ENCODE measurements at places on chromosomes 2 and 18.
A peak's percentile ranks its signal among the peaks of the same experiment; 100 is the strongest.

GRCh38 chr2:223956300-223956699 lies 963 bp upstream of the MRPL44 start:
- DNase-seq, result no peak

GRCh38 chr18:22643731-22644130 lies 226.0 kb upstream of the CTAGE1 start:
- no peak for DNase-seq

- DNase-seq, result no peak
Observed at GRCh38 chr2:150166313-150167051, 321.0 kb downstream of the RND3 start.

DNA sequence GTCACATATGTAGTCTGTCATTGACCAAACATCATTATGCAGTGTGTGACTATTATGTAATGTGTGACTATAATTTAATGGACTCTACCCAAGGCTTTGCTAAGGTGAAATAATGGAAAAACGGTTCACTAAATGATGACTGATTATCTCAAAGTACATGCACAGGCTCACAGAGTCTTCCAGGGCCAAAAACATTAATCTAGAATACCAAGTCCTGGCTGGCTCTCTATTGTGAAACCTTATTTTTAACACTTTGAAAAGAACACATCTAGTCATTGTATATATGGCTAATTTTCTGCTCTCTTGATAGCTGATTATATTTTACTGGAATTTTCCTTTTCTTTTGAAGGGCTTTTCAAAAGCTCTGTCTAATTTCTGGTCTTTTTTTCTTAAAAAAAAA lies 102.9 kb upstream of the THUMPD2 start:
- no peak for DNase-seq

GRCh38 chr2:37582481-37583220 lies 88.8 kb downstream of the CDC42EP3 start:
- DNase-seq, result no peak

GRCh38 chr2:191567206-191567605 lies 110.7 kb upstream of the NABP1 start:
- DNase-seq, result no peak

GRCh38 chr2:167388901-167389300 lies 500.6 kb downstream of the XIRP2 start:
- DNase-seq, result no peak

- DNase-seq, result no peak
Observed at GRCh38 chr2:182509216-182509615, 82.4 kb upstream of the PDE1A start.

- DNase-seq, result no peak
Observed at GRCh38 chr18:31512203-31512764, 14.3 kb downstream of the DSG2 start.

GRCh38 chr2:144937910-144938709 lies 418.2 kb upstream of the ZEB2 start:
- DNase-seq, result no peak

GRCh38 chr2:208441951-208442350 lies 35.4 kb downstream of the PTH2R start:
- DNase-seq, result no peak

GRCh38 chr2:220966636-220967035 lies 605.5 kb downstream of the EPHA4 start:
- DNase-seq, result no peak

- no peak for DNase-seq
Observed at GRCh38 chr2:173087214-173087581, 11.6 kb downstream of the MAP3K20 start.

GRCh38 chr2:221270806-221271205 lies 301.3 kb downstream of the EPHA4 start:
- DNase-seq, result no peak

- no peak for DNase-seq
Observed at GRCh38 chr2:56127463-56128152, 56.2 kb upstream of the CCDC85A start.

DNA sequence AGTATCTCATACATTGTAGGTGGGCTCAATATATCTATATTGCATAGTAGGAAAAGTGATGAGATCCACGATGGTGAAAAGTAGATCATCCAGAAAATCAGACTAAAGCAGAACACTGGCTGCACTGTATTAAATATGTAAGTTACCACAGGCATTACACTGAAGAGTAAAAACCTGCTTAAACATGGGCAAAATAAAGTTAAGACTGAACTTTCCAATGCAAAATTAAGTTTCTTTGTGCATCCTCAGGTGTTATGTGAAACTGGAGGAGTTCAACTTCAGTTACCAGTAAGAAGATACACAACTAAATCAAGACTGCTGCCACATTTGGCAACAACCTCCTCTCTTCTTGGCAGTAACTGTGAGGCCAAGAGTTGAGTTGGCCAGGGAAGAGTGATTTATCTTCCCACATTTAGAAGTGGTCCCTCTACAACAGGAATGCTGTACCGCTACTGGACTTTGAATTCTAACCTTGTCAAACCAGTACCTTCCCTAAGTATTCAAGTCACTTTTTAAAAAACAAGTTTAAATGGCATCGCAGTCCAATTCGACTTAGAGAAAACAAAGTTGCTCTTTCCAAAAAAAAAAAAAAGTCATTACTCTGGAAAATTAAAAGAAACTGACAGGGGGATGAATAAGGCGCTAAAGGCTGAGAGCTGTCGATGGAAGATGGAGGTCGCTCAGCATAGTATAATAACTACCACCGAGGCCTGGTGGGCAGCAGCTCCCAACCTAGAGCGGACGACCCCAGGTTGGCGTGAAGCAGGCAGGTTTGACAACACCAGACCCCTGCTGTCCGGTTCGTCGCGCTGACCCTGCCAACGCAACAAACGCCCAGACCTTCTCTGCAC lies 1.1 kb downstream of the MAP4K3 start:
- DNase-seq, result no peak

DNA sequence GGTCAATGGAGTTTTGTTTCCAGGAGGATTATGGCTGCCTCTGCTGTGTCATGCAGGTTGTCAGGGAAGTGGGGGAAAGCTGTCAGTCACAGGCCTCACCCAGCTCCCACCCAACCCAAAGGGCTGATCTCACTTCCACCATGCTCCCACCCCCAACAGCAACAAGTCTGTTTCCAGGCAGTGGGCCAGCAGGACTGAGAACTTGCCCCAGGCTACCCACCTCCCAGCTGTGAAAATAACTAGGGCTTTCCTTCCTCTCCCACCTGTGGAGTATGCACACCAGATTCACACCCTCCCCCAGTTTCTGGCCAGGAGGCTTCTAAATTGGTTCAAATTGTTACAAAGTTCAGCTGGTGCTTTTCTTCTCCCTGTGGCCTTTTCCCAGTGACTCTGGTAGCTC lies 95.6 kb upstream of the ACVR1 start:
- no peak for DNase-seq

GRCh38 chr18:70182548-70182947 lies 22.9 kb downstream of the RTTN start:
- no peak for DNase-seq

- no peak for DNase-seq
Observed at GRCh38 chr2:204715361-204715760, 170.1 kb downstream of the PARD3B start.

DNA sequence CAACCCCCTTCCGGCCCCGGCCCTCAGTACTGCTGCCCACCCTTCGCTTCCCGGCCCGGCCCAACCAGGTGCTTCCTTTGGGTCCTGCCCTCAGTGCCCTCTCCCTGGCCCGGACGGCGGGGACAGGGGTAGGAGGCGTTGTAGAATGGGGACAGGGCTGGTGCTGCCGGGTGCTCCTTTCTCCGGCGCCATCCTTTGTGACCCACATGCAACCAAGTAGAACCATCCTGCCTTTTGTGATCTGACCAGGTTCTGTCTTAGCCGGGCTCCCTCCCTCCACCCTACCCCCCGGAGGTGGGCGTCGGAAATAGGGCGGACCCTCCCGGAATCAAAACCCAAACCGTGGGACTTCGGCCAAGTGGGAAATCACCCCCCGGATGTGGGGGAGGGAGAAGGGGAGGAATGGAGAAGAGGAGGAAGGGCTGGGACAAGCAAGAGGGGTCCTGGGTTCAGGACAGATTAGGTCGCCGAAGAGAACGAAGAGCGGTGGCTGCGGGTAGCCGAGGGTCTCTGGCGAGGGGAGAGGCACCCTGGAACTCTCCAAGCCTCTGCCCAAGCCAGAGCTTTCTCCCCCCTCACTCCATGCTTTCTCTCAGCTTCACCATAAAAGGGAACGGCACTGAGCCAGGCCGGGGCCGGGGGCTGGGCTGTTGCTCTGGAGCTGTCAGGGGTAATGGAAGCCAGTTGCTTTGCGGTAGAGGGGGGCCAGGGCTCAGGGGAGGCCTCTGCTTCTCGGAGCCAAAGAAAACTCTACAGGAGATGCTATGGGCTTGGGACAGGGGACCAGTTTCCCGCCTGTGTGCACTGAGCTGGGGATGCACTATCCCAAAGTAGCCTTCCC lies 756 bp upstream of the OST4 start:
- DNase-seq, result peak; percentile 39

DNA sequence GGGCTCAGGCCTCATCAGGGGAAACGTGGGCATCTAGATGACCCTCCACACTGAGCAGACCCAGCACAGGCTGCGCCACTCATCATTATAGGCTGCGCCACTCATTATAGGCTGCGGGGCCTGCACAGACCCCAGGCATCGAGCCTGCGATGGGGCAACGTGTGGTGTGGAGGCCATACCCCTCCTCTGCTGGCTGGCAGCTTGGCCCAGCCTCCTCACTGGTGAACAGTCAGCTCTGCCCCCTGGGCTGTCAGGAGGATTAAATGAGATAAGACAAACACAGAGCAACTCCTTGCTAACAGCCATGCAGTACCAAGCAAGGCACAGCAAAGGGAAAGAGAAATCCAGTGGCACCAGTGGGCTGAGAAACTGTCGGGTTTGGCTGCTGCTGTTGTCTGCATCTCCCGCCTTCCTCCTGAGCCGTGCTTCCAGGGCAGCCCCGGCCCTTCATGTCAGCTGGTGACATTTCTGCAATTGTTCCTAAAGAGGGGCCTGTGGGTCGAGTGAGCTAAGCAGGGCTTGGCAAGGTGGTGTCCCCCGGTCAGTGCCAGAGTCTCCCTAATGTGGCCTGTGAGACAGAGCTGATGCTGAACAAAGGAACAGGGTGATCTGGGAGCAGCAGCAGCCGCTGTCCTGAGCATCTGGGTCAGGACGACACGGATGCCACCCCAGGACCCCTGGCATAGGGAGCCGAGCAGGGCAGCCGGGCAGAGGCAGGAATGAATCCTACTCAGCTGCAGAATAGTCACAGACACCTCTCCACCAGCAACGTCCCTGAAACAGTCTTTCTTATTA lies 48.7 kb downstream of the RRM2 start:
- DNase-seq, result no peak

DNA sequence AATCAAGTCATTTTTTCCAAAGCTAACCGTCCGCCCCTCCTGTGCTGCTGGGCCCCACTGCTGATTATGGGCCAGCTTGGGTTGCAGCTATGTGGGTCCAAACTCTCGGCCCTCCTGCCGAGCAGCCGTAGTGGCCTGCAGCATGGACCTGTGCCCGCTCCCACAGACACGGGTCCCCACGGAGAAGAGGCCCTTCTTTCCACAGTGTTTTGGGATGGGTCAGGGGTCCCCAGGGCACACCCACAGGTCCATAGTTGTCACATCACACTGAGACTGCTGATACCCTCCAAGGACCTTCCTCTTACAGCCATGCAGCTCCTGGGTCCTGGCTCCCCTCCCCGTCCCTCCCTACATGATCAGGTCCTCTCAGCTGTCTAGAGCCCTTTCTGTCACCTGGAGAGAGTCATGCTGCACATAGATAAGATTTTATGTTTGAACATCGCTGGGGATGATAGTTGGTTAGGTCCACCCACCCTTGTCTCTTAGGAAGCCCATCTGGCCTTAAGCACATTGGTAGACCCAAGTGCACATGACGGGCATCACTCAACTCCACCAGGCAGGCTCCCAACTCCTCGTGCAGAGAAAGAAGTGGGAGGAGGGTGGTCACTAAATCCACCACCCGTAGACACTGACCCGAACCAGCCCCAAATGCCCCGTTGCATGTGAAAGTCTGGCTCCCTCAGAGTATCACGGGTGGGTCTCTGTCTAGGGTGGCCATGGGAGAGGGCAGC lies 17.5 kb downstream of the GPR55 start:
- DNase-seq, result no peak

GRCh38 chr2:19228715-19229114 lies 129.7 kb downstream of the OSR1 start:
- no peak for DNase-seq

GRCh38 chr2:217289177-217289906 lies 429.5 kb upstream of the TNP1 start:
- no peak for DNase-seq

- no peak for DNase-seq
Observed at GRCh38 chr2:20129331-20130159, 78.1 kb upstream of the LAPTM4A start.

- DNase-seq, result no peak
Observed at GRCh38 chr2:195532628-195533271, 124.3 kb upstream of the SLC39A10 start.

GRCh38 chr2:241619597-241620418 lies 17.1 kb downstream of the THAP4 start:
- DNase-seq, result no peak

DNA sequence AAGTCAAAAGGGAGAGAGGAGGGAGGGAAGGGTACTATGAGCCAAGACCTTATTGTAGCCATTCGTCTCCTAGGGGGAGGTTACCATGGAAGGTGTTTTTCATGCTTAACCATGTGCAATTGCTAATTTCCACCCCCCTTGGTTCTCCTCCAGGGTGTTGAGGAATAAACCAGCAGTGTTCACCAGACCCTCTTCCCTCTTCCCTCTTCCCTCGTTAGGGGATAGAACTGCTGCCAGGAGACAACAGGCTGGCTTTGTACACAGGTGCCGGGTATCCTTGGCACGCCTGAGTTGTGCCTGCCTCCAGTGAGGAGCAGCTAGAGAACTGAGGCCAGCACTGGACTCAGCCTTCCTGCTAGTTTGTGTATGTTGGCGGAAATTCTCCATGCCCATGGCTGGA lies 41.1 kb upstream of the ARL5A start:
- no peak for DNase-seq

- DNase-seq, result no peak
Observed at GRCh38 chr2:180707884-180708205, 272.6 kb upstream of the UBE2E3 start.

DNA sequence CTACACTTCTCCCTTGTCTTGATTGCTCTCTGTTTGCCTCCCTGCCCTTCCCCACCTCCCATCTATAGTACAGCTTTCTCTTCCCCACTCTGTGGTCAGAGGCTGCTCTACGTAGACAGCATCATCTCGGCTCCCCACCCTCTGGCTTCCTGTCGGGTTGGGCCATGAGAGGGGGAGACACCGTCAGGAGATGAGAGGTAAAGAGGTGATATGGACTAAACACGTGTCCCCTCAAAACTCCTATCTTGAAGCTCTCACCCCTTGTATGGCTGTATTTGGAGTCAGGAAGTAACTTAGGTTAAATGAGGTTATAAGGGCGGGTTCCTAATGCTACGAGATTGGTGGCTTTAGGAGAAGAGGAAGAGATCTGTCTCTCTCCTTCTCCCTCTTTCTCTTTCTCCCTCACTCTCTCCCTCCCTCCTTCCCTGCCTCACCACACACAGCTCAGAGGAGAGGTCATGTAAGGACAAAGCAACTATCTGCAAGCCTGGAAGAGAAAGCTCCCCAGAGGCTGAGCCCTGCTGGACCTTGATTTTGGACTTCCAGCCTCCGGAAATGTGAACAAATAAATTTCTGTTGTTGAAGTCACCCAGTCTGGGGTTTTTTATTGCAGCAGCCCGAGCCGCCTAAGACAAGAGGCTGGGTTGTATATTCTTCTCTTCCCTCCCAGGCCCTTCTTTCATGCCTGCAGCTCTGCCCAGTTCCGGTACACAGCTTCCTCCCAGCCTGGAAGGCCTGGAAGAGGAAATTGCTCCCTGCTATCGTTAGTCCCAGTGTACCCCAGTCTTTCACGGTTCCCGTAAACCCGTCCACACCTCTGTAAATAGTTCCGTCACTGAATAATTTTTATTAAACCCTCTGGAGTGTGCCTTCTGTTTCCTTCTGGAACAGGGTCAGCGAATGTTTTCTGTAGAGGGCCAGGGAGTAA lies 138.0 kb downstream of the AKAIN1 start:
- DNase-seq, result peak; percentile 7
